Breast epithelium (tissue), 4 donors: ENCODE measurements at places on chromosomes 2 and 18. TPM values are rescaled to one million over a fixed set of nuclear protein-coding genes. Genes with fewer than 3 reads are reported as not detected.

The ERICH2 gene
- not detected for total RNA-seq

The COLEC11 gene
- total RNA-seq: 1.9 TPM

The NEU4 gene
- total RNA-seq: 0.44 TPM

The RAB12 gene
- 55.0 TPM for total RNA-seq

The CPO gene
- total RNA-seq: 1.6 TPM

The DYNC2LI1 gene
- 40.6 TPM for total RNA-seq

The HAAO gene
- total RNA-seq: 4.4 TPM

The MDH1B gene
- 2.0 TPM for total RNA-seq

The SRBD1 gene
- total RNA-seq: 21.9 TPM

The FHL2 gene
- 128 TPM for total RNA-seq

The LAMA3 gene
- 127 TPM for total RNA-seq

The MYO5B gene
- 22.0 TPM for total RNA-seq

The GPAT2 gene
- 5.9 TPM for total RNA-seq

- peak; percentile 60 for DNase-seq
These were observed 139.3 kb upstream of the CTDP1 start for GRCh38 chr18:79540161-79540903.

GRCh38 chr2:121055088-121055487 is 229.9 kb downstream of the TFCP2L1 start:
- no peak for DNase-seq

GRCh38 chr18:44602845-44603244 is 77.8 kb upstream of the SETBP1 start:
- no peak for DNase-seq

DNA sequence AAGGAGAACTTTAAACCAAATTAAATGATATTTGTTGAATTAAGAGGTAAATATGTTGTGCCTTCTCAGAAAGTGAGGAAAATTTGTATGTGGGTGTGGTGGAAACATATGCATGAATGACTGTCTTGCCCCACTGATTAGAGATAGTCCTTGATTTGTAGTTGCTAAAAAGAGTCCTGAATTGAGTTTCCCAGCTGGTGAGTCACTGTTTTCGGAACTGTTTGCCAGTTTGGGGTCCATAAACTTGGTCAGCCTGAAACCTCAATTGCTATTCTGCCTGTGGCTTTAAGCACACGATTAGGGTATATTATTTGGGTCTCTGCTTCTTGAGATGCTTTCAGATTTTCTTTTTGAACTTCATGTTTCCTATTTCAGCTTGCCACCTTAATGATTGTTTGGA is 53.3 kb downstream of the PIKFYVE start:
- DNase-seq: no peak

GRCh38 chr18:28108254-28108653 is 68.7 kb downstream of the CDH2 start:
- DNase-seq: no peak

DNA sequence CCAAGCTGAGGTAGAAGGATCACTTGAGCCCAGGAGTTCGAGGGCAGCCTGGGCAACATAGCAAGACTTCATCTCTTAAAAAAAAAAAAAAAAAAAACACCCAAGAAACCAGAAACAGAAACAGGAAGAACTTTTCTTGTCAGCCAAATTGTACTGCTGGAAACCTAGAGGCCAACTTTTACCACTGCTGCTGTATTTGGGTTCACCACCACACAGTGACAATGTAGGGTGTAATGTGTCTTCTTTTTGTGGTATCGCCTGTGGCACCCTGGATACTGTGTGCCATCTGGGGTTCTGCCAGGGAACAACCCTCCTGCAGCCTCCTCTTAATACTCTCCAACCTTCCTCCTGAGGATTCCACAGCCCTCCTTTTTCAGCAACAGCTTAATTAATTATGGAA is 72.6 kb downstream of the STK39 start:
- DNase-seq: no peak

DNA sequence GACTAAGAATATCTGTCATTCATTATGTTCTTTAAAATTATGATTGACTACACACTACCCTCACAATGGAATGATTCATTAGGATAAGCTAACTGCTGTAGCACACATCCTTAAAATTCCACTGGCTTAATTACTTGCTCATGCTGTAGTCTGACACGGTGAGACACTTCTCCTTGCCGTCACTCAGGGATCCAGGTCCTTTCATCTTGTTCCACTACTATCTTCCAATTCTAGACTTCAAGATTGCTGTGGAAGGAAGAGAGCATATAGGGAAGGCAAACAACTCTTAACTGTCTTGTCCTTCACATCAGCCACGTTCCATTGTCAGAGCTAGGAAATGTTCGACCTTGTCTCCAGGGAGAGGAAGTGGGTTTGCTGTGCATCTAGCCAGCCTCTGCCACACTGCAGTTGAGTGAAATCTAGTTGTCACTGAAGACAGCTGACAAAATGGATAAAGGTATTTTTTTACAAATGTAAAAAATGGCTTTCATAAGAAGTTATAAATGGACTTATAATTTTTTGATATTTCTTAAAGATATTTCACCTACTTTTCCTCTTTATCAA is 30.1 kb downstream of the GREB1L start:
- no peak for DNase-seq

- DNase-seq: no peak
These were observed 10.1 kb downstream of the ATAD2B start for GRCh38 chr2:23916727-23917405.

- no peak for DNase-seq
These were observed 60.5 kb downstream of the AGAP1 start for GRCh38 chr2:235554385-235554784.

DNA sequence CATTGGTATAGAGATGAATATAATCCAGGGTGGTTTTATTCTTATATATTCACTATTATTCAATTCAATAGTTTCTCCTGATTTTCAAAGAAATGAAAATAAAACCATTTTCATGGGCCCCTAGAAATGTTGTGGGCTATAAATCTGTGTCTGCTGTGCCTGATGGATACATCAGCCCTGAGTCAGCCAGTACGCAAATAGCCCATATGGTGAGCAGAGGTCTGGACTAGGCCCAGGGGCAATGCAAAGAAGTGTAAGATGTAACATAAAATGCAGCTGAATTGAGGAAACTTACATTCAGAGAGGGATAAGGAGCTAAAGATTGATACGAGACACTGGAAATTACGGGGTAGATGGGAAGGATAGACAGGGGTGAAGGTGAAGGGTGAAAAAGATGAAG is 122.5 kb downstream of the MAIP1 start:
- DNase-seq: no peak

DNA sequence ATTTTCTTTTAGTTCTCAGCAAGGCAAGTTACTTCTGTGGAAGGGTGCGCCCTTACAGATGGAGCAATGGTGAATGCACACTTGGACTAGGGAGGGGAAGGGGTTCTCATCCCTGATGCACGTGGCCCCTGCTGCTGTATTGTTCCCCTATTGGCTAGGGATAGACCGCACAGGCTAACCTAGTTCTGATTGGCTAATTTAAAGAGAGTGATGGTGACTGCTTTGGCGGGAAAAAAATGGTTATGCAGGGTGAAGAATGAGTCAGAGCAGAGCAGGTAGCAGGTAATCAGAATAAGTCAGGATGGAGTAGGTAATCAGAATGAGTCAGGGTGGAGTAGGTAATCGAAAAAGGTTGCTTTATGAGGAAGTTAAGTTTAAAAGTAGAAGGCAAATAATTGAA is 171.5 kb downstream of the MTCL1 start:
- no peak for DNase-seq

DNA sequence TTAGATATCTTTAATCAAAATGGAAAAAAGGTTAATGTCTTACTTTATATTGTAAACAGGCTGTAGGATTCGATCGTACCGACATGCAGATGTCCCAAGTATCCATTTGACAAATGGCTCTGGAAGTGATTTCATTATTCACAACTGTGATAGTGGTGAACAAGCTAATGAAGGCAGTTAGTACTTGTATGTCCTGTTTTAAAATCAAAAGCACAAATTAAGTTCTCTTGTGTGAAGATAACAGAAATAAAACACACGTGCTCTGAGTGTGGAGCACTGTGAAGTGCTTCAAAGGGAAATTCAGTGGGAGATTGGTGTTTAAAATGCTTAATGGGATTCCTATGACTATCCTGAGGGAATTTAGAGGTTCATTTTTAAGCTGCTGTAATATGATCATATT is 8.6 kb upstream of the LRP1B start:
- DNase-seq: no peak

DNA sequence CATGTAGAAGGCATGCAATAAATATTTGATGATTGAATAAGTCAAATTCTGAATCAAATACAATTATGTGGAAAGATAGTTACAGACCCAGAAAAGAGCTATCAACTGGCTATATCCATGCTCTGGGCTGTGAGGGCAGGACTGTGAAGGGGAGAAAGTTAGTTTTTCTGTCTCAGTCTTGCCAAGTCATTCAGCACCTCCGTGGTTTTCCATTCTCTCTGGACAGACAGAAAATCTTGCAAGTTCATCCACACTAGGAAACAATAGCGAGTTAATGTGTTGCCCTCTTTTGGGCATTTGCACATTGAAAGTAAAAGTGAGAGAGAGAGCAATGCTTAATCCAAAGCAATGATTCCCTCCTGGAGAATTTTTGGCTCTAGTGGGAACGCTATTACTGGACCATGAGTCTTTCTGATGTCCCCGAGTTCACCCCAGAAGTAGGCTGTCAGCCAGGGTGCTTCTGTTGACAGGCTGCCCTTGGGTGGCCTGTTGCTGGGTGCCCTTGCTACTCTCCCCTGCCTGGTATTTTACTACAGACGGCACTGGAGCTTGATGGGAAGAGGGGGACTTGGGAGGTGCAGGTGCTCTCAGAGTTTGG is 238.3 kb downstream of the LOXHD1 start:
- no peak for DNase-seq

GRCh38 chr2:235026649-235027557 is 75.1 kb downstream of the SH3BP4 start:
- DNase-seq: peak; percentile 95

GRCh38 chr2:11778923-11779757 is 32.7 kb downstream of the LPIN1 start:
- DNase-seq: peak; percentile 79

DNA sequence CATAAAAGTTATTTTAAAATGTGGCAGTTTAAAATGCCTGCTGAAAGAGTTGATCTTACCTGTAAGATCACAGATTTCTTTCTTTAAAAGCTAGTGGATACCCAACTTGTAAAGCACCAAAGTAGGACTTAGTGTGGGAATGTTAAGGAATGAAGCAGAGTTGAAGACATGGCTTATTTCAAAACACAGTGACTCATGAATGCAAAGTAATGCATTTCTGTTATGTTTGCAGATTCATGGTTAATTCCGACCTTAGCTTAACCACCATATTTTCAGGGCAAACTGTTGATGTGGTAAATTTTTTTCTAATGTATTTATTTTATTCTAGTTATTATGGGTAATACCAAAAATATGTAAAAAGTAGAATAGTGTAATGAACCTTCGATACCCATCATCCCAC is 206.8 kb upstream of the FOSL2 start:
- DNase-seq: no peak

DNA sequence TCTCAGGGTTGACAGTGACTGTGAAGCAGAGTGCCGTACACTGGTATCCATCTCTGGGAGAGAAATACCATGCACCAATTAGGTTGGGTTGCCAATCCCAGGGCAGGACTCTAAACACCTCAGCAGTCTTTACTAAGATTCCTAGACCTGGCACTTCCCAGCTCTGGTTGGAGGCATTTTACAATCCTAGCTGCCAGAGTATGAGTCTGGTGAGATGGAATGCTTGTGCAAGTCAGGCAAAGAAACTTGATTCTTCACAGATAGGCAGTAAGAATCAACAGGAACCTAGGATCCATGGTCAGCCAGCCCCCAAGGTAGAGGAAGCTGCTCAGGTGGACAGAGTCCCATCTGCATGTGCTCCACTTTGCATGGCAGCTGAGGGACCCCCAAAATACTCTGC is 6.0 kb upstream of the UGT1A5 start:
- DNase-seq: no peak

- no peak for DNase-seq
These were observed 243.1 kb upstream of the SETBP1 start for GRCh38 chr18:44437603-44438002.
